ENCODE measurements at places on chromosomes 16 and 17. TPM values are rescaled to one million over a fixed set of nuclear protein-coding genes. Genes with fewer than 3 reads are reported as not detected.

- DNase-seq: no peak
These were observed 394.0 kb upstream of the MON1B start for GRCh38 chr16:76796978-76797377.

DNA sequence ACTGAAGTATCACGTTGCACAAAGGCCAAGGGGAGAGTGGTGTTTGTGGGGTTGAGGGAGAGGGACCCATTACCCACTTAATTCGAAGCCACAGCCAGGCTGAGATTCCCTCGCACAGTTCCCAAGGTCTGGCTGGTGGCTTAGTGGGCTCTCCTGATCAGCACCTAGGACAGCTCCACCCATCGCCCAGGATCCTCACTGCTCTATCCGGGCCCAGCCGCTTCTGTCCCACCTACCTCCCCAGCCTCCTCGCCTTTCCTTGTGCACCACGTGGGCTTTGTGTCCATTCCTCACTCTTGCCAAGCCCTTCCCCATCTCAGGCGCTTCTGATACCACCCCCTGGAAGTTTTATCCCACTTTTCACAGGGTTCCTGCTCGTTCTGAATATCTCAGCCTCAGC lies 163.5 kb downstream of the CCT6B start:
- no peak for DNase-seq

DNA sequence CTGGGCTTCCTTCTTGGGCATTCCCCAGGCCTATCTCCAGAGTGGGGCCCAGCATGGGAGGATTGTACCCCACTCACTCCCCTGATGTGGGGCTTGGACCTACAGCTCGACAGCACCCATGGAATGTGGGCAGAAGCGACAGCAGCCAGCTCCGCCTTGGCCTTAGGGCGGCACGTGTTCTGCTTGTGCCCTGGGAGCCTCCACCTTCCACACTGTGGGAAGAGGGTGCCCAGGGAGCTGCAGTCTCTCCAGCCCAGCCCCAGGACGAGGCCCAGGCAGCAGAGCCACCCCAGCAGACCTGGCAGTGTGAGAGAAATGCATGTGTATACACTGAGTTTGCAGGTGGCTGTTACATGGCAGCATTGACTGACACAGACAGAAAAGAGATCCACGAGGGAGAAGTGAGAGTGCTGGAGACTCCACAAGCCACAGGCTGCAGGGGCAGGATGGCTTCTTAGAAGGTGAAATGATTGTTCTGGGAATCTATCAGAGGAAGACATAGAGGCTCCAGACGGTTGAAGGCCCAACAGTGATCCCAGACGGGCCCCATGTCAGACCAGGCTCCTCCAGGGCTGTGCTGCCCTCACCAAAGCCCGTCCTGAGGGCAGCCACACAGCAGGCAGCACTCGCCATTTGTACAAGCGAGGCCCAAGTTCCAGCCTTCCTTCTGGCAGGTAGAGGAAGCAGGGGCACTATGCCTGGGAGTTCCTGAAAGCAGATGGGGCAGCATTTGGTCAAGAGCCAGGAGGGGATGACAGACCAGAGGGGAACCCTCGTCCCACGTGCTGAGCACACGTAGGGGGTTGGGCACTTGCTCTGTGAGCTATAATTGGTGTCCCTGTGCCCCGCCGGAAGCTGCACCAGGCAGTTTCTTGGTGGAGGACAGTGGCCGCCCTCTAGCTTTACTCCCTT lies 2.8 kb upstream of the DNASE1 start:
- no peak for DNase-seq

DNA sequence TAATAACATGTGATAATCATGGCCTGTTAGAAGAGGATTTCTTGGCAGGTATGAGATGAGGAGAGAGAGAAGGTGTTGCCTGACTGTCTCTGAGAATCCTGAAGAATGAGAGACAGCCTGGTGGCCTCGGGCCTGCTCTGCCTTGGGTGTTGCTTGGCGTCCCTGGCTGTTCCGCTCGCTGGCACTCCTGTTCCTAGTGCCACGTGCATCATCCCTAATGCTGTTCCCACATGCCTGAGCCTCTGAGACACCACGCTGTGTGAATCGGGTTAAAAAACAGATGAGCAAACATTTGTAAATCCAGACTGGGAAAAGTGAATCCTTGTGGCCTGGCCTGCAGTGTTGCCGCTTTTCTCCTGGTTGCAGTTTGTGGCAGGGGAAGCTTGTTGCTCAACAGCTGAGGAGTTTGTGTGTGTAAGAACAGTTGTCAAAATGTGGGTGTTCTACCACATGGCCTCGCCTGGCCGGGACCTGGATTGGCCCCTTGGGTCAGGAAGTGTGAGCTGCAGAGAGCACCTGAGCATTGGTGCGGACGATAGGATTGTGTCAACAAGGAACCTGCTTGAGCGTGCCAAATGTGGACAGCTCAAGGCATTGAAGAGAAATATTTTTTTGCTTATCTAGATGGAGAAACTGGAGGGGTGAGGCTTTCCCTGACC lies 22.0 kb downstream of the UBN1 start:
- no peak for DNase-seq

DNA sequence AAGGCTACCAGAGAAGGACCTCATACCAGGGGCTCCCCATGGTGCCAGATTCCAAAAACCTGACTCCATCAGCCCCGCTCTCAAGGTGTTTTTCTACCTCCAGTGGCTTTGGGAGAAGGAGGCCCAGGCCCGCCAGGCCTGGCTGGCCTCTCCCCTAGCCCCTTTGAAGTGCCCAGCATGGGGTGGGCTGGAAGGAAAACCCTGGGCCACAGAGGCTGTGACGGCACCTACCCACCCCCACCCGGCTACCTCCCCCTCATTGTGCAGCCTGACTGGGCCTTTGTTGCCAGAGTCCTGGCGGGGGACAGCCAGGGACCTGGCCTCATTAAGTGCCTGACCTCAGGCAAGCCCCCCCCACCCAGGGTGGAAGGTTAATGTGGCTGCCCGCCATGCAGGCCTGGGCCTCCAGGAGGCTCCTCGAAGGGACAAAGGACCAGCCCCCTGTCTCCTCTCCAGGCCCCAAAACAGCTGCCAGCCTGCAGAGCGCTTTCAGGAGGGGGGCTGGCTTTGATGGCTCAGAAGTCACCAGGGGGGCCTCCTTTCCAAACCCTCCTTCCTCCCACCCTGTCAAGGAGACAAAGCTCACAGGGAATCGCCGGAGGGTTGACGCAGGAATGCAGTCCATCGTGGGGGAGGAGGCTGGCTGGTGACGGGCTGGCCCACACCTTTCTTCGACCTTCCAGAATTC lies 159.4 kb downstream of the ZNF423 start:
- no peak for DNase-seq

The TBC1D3I gene
- not detected for total RNA-seq

The PSKH1 gene
- total RNA-seq: 8.3 TPM

The CMTM1 gene
- total RNA-seq: 2.0 TPM
